ENCODE measurements at places on chromosomes 3 and 15.

DNA sequence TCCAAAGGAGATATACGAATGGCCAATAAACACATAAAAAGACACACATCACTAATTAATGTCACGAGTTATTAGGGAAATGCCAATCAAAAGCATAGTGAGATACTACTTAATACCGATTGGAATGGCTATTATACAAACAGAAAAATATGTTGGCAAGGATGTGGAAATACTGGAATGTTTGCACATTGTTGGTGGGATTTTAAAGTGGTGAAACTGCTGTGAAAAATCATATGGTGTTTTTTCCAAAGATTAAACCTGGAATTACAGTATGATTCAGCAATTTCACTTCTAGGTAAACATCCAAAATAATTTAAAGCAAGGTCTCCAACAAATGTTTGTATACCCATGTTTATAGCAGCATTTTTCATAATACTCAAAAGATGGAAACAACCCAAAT lies 765.5 kb downstream of the VGLL3 start:
- peaks cover 5% of the 10 kb centered on the region for H3K4me1 ChIP-seq
- no peak overlapping the region for H3K4me3 ChIP-seq
- no peaks in the 10 kb centered on the region for H3K27me3 ChIP-seq
- no peaks in the 10 kb centered on the region for H3K36me3 ChIP-seq
- no peak overlapping the region for H3K27ac ChIP-seq

- no peaks in the 10 kb centered on the region for H3K36me3 ChIP-seq
- no peak overlapping the region for H3K4me3 ChIP-seq
- H3K27me3 ChIP-seq = no peaks in the 10 kb centered on the region
- no peak overlapping the region for H3K27ac ChIP-seq
- DNase-seq = no peak
Measured at GRCh38 chr3:67450153-67450552, 204.3 kb downstream of the SUCLG2 start.

DNA sequence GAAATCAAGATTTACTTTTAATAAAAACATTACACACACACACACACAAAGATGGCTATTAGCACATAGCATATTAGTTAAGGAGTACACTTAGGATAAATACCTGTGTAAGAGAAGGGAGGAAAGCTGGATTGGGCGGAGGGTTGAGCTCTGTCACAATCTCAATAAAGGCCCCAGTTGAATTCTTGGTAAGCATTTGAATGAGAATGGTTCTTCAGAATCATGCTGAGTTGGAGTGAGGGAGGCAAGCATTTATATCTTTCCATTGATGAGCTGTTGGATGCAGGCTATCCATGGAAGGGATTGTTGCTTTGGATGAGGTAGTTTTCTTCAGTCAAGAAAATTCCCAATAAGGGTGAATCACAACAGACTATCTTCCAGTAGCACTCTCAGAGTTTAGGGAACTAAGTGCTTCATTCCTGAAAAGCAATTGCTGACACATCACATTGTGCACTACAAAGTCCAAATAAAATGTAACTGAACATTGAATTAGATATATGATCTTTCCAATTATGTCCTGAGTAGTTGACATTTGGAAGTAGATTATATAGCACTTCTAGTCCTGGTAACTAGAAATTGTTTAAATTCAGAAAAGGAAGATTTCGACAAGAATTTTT lies 95.7 kb downstream of the SUCNR1 start:
- no peaks in the 10 kb centered on the region for H3K36me3 ChIP-seq
- DNase-seq = no peak
- no peaks in the 10 kb centered on the region for H3K4me1 ChIP-seq
- no peaks in the 10 kb centered on the region for H3K27me3 ChIP-seq
- no peak overlapping the region for H3K4me3 ChIP-seq

GRCh38 chr3:190094160-190094718 lies 26.5 kb downstream of the P3H2 start:
- peaks cover 30% of the 10 kb centered on the region for H3K4me1 ChIP-seq
- no peak overlapping the region for H3K4me3 ChIP-seq
- DNase-seq = no peak
- no peak overlapping the region for H3K27ac ChIP-seq
- peaks cover 3% of the 10 kb centered on the region for H3K36me3 ChIP-seq
- no peaks in the 10 kb centered on the region for H3K27me3 ChIP-seq

- H3K27me3 ChIP-seq = peaks cover 29% of the 10 kb centered on the region
- no peak for DNase-seq
- H3K4me3 ChIP-seq = no peak overlapping the region
Measured at GRCh38 chr3:35675206-35675605, 35.9 kb downstream of the ARPP21 start.

DNA sequence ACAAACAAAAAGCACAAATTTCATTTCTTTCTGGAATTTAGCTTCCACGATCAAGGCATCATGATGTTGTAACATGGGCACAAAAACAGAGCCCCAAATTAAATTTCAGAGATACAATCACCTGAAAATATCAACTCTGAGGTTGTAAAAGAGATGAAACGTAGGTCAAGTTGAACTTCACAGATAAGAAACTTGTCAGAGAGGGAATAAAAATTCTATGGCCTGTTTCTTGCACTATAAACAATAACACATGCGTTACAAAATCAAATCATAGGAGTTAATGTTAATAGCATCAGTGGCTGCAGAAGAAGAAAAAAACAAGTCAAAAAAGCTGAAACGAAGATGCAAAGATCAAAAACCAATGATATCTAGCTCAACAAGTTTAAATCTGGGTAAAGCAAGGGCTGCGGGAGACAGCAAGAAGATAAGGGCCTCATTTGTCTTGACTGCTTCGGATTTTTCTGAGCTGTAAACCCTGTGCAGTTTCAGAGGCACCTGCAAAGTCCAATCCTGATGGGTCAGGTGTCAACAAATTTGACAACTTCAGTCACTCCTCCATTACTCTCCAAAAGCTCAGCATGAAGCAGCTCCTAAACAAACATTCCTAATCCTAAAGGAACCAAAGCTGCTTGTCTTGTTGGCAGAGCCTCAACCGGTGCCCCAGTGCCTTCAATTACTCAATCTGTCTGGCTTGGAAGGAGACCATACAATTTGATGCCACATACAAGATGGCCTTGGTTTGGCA lies 219.8 kb downstream of the STT3B start:
- DNase-seq = no peak
- H3K4me3 ChIP-seq = no peak overlapping the region
- H3K4me1 ChIP-seq = peaks cover 13% of the 10 kb centered on the region
- H3K27me3 ChIP-seq = no peaks in the 10 kb centered on the region

- no peaks in the 10 kb centered on the region for H3K27me3 ChIP-seq
- no peak overlapping the region for H3K27ac ChIP-seq
- no peaks in the 10 kb centered on the region for H3K4me1 ChIP-seq
- DNase-seq = no peak
- no peak overlapping the region for H3K4me3 ChIP-seq
- H3K36me3 ChIP-seq = no peaks in the 10 kb centered on the region
Measured at GRCh38 chr3:5717254-5717653, 529.7 kb downstream of the EDEM1 start.

DNA sequence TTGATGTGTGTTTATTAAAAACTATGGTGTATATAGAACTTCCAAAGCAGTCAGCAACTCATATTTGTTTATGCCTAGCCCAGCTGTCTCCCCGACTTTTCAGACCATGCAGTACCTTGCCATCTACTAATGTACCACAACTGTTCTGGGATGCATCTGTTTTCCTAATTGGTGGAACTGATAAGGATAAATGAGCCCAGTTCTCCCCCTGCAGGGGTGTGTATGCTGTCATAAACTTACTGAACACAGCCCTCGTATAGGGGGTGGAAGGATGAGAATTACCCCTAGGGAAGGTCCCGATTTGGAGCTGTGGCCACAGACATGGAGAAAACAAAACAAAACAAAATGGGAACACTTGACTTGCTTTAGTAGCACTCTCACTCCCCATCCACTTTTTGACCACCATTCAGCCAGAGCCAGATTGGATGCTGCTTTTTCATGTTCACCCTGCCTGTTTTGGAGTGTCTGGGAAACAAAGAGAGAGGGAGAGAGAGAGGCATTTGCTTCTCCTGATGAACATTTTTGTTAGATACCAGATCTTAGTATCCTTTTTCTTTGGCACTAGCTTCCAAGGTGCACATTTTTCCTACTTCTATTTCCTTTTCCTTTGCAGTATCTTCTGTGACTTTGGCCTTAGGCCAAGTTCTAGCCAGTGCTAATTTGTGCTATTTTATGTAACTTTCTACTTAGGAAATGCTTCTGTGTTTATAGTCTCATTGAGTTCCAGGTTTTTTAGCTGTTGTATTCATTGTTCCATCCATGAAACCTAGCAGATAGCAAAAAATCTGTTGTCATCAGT lies 29.1 kb downstream of the CADM2 start:
- DNase-seq = no peak
- H3K27me3 ChIP-seq = no peaks in the 10 kb centered on the region
- no peaks in the 10 kb centered on the region for H3K36me3 ChIP-seq
- peaks cover 9% of the 10 kb centered on the region for H3K4me1 ChIP-seq

DNA sequence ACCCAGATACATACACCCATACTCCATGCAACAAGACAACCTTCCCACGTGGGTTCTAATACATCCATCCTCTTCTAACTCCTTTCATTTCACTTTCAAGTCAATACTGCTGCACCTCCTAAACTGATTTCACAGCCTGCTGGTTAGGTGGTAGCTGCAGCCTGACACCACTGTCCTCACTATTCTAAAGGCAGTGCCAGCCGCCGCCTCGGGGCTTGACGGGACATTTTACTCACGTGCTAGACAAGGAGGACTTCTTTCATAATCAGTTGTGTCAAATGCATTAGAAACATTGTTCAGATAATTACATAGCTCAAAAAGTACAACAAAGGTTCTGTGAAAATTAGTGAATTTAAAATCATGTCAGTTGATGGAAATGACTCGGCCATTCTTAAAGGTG lies 6.3 kb downstream of the UROC1 start:
- H3K4me3 ChIP-seq = no peak overlapping the region
- no peak overlapping the region for H3K27ac ChIP-seq
- no peaks in the 10 kb centered on the region for H3K36me3 ChIP-seq
- peaks cover 6% of the 10 kb centered on the region for H3K4me1 ChIP-seq

DNA sequence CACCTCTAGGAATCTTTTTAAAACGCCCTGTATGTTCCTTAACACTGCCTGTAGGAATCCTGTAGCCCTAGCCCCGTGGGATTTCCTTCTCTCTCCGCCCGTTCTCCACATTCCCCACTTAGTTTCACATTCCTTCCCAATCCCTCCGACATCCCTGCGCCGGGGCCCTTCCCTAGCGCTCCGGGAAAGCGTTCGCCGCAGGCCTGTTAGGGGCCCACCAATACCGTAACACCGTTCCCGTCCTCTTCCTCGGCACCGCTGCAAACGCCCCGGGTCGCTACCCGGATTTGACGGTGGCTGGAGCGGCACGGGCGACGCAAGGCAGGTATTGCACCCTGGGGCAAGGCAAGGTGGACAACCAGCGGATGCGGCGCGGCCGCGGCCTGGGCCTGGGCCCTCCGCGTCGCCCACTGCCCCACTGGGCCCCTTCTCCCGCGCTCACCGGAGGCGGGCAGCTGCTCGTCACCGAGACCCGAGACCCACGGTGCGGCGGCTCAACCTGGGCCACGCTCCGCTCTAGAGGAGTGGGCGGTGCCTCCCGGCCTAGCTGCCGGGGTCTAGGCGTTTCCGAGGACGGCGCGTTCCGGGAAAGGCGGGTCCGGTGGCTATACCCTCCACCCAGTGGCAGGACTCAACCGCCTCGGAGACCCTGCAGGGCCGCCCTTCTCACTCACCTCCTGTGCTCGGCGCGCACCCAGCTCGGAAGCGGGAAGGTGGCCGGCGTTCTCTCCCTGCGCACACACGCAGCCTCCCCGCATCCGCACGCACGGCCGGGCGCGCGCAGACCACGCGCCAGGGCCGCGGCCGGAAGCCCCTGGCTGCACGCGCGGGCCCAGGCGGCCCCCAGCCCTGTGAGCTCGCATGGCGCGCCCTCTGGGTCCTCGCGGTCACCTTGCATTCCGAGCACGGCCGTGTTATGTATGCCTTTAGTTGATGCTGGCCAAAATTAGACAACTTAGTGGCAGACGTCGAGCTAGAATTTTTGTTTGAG lies at the start of gene B3GALNT1:
TSS of gene B3GALNT1 (minus strand) at position 789 of the 991 bp plus-strand sequence. CDS start 18,595 bp downstream, outside the sequence.
- peaks cover 3% of the 10 kb centered on the region for H3K27me3 ChIP-seq
- H3K36me3 ChIP-seq = peaks cover 17% of the 10 kb centered on the region
- peak within 1 kb of the TSS; percentile 47 for H3K27ac ChIP-seq
- H3K4me1 ChIP-seq = peaks cover 15% of the 10 kb centered on the region
- peak; percentile 50 for DNase-seq

DNA sequence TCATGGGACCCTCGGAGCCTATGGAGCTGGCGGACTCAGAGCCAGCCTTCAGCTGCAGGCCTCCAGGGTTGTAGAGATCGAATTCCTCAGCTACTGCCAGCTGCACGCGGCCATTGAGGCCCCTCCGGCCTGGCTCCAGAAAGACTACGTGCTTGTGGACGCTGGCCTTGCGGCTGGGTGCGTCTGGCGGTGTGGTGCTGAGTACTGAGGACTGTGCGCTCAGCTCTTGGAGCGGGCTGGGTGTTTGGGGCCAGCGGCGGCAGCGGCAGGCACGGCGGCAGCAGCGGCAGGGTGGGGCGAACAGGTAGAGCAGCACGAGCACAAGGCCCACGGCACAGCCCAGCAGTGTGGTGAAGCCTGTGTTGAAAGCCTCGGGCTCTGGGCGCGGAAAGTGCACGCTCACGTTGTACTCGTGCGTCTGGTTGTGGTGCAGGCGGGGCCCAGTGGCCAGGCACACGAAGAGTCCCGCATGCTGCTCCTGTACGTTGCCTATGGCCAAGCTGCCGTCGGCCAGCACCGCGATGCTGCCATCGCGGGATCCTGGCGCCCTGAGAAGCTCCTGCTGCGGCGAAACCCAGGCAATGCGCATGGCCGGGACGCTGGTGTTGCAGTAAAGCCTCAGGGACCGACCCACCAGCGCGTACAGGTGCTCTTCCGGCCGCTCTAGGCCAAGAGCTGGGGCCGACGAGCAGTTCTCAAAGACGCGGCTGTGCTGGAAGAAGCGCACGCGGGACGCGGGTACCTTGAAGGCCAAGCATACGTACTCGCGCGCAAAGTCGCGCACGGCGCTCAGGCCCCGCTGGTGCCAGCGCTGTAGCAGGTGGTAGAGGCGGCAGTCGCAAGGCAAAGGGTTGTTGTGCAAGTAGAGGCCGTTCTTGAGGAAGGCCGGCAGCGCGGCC lies 1.3 kb downstream of the AMIGO3 start:
- DNase-seq = no peak
- H3K4me1 ChIP-seq = peaks cover 25% of the 10 kb centered on the region
- H3K27me3 ChIP-seq = peaks cover 15% of the 10 kb centered on the region
- peak overlapping the region; percentile 92 for H3K27ac ChIP-seq
- H3K36me3 ChIP-seq = peaks cover 8% of the 10 kb centered on the region

DNA sequence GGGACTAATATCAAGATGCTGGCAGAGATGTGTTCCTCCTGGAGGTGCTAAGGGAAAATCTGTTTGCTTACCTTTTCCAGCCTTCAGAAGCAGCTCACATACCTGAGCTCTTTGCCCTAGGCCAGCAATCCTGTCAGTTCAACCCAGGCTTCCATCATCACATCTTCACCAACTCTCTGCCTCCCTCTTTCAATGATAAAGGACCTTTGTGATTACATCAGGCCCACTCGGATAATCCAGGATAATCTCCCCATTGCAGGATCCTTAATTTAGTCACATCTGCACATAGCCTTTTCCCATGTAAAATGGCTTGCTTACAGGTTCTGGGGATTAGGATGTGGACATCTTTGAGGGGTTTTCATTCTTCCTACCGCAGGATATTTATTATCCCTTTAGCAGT lies 58.3 kb downstream of the NSUN3 start:
- no peak overlapping the region for H3K4me3 ChIP-seq
- H3K27ac ChIP-seq = no peak overlapping the region
- H3K27me3 ChIP-seq = no peaks in the 10 kb centered on the region

GRCh38 chr3:38137615-38138348 lies 679 bp upstream of the MYD88 start:
- peaks cover 5% of the 10 kb centered on the region for H3K36me3 ChIP-seq
- H3K27me3 ChIP-seq = no peaks in the 10 kb centered on the region
- peak overlapping the region; percentile 92 for H3K27ac ChIP-seq
- DNase-seq = peak; percentile 12
- peaks cover 49% of the 10 kb centered on the region for H3K4me1 ChIP-seq

Data from neural crest cell (in vitro differentiated cells).